Activated CD4-positive, alpha-beta T cell treated with anti-CD3 and anti-CD28 coated beads, Interleukin-2, amount 10 ng/mL, durations not matched to agents 7 days and 5 days (primary cell): ENCODE measurements at places on chromosomes 11 and 22.
A peak's percentile ranks its signal among the peaks of the same experiment; 100 is the strongest.

GRCh38 chr11:2777386-2777785 lies 77.6 kb upstream of the KCNQ1OT1 start:
- DNase-seq = peak; percentile 2

DNA sequence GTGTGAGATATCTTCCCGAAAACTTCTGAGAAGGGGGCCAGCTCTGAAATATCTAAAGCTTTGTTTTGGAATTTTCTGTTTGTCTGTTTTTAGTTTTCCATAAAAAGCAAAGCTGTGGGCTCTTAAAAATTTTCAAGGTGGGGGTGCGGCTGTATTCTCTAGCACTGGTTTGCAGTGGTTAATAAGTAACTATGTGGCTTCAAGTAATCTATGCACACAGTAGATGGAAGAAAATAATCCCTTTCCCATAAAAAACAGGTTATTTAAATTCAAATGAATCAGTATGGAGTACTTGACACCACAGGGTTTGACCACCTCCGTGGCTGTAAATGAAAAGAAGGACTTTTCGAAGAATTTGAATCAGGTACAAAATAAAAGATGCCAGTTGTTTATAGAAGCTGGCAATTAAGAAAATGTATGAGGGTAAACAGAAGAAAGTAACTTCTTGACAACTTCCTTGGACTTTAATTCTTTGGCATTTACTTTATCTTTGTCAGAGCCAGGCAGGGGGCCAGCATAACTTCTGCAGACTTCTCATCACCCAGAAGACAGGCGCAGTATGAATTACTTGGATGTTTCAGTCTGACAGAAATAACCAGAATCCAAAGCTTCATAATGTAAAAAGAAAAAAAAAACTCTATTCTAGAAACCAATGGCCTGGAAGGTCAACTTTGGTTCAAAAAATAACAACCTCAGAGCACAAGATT lies 981.0 kb downstream of the DLG2 start:
- DNase-seq = no peak

GRCh38 chr11:37849706-37850105 lies 1251.7 kb upstream of the RAG2 start:
- DNase-seq = no peak

DNA sequence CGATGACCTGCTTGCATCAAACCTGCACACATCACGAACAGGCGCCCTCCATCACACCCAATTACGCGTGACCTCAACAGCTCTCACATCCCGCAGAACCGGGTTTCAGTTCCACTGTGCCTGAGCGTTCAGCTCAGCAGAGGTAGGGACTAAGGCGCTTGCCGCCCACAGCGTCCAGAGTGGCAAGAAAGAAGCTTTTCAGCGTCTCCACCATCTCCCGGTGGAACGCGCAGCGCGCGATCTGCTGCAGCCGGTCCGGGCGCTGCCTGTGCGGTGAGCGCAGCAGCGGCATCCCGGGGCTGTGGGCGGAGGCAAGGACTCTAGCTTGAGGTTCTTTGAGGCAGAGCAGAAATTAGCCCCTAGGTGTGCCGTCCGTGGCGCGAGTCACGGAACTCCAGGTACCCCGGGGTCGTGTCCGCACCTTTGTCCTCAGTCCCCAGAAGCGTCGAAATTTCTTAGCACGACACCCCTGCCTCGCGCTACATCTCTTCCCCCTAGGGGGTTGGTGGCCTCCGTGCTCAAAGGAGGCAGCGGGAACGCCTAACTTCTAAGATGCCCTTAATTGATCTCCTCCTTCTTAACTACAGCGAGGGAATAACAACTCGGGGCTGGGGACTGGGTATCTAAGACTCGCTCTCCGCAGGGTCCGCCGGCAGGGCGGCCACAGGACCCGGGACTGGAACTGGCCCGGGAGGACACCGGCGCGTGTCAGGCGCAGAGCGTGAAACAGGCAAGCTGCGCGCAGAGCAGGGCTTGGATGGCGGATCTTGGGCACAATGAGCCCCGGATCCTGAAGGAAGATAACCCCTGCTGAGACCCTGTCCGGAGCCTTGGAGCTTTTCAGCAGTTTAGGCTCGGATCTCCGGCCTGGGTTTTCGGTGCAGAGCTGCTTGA lies 1.7 kb upstream of the CALCA start:
- DNase-seq = peak; percentile 22

DNA sequence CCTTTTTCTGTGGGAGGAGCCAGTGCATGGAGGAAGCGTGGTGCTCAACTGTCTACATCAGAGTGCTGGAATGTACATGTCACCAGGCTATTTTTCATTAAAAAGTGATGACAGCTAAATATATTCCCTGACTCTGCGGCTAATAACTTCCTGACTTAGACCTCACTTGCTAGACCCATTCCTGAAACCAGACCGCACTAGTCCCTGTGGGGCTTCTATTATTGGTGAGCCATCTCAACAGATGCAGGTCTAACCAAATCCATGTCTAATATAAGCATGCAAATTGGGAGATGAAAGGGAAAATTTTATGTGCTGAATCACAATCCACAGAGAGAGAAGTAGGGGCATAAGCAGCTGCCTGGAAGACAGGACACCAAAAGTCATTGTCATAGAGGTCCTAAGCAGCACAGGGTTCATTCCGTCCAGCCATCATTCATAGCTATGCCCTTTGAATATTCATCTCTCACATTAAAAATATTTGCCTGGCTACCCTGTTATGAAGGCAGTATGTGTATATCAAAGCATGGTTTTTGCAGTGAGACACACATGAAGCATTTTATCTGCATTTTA lies 110.9 kb upstream of the BLID start:
- no peak for DNase-seq

DNA sequence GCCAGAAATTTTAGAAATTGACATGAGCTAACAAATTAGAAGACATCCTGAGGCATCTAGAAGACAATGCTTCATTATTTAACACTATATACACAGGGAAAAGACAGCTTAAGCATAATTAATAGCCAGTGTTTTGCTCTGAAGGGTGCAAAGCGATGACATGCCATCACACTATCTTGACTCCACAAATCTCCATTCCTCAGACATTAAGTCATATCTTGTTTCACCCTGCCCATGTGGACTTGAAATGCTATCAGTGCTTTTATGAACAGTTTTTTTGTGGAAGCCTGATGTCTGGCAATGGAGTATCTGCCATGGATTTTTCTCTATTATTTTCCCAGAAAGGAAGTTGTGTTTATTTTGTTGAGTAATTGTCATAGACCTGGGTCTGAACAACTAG lies 2.3 kb downstream of the CARD18 start:
- no peak for DNase-seq

DNA sequence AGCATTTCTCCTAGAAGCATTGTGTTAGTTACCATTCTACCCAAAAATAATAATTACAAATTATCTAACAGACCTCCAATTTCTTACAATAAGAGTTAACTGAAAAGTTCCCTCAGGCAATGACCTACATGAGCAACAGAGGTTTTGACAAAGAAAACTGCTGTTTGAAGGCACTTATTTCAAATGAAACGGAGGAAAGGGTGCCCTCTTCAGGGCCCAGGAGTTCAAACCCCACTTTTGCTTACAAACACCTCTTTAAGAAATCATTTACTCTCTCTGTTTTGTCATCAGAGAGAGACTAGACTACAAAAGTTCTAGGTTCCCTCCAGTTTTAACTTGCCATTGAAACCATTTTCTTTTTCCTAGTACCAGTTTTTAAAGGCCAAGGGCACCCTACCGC lies 56.7 kb downstream of the AMBRA1 start:
- no peak for DNase-seq

GRCh38 chr22:22168190-22168940 lies 76.2 kb upstream of the VPREB1 start:
- no peak for DNase-seq

- DNase-seq = no peak
Measured at GRCh38 chr22:45481661-45482060, 21.0 kb upstream of the FBLN1 start.

- no peak for DNase-seq
Measured at GRCh38 chr22:39452740-39453040, 4.1 kb upstream of the MGAT3 start.

DNA sequence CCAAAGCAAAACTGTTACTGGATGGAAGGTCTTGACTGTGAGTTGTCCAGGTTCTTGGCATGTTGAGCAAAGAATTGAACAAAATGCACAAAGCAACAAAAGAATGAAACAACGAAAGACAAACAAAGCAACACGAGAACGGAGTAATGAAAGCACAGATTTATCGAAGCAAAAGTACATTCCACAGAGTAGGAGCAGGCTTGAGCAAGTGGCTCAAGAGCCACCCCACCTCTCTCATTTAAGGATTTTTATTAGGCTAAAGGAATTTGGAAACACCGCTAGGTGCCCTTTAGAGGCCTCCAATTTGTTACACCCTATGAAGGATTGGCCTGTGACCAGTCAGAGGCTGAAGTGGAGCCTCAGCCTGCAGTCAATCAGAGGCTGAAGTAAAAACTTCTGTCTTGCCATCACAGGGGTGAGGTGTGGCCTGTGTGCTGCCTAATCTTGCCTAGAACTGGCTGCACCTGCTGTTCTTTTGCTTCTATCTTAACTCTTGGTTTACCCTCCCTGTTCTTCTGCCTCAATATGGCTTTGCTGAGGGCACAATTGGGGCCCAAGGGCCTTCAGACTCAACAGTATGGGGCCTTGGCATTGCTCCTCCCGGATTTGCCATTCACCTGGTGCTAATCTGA lies 59.4 kb upstream of the FTH1 start:
- no peak for DNase-seq

DNA sequence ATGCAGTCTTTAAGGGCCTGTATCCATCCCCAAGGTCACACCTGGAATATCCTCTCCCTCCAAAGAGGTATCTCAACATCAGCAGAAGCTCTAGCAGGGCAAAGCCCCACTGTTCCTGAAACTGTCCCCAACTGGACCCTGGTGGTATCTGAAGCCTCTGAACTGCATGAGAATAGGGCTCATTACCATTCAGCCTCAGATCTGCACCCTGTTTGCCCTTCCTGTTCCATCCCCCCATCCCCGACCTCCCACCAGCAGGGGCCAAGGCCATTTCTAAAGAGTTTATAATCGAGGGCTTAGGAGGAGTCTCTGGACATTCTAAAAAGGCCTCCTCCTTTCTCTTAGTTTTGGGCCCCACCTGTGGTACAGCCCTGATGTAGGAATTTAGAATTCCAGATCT lies 74.0 kb upstream of the THY1 start:
- no peak for DNase-seq

DNA sequence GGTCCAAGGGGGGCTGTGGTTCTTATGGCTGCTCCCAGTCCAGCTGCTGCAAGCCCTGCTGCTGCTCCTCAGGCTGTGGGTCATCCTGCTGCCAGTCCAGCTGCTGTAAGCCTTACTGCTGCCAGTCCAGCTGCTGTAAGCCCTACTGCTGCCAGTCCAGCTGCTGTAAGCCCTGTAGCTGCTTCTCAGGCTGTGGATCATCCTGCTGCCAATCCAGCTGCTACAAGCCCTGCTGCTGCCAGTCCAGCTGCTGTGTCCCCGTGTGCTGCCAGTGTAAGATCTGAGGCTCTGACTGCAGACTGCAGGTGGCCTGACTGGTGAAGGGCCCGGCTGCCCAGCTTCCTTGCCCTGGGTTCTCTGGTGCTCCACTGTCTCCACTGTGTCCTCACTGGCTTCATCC lies 696 bp downstream of the KRTAP5-5 start:
- DNase-seq = no peak

- DNase-seq = peak; percentile 21
Measured at GRCh38 chr11:46120346-46121300, 631 bp downstream of the PHF21A start.

GRCh38 chr11:130478204-130478701 lies 29.8 kb downstream of the ADAMTS15 start:
- DNase-seq = no peak

DNA sequence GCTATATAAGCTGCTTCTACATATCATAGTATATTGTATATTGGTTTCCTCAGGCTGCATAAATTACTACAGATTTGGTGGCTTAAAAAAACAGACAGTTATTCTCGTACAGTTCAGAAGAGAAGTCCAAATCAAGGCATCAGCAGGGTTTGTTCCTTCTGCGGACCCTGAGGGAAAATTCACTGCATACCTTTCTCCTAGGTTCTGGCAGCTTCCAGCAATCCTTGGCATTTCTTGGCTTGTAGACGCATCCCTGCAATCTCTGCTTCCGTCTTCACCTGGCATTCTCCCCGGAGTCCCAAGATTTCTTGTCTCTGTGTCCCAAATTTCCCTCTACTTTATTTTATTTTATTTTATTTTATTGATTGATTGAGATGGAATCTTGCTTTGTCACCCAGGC lies 142.8 kb downstream of the COMMD9 start:
- DNase-seq = no peak

GRCh38 chr11:13317293-13318080 lies 39.9 kb downstream of the BMAL1 start:
- DNase-seq = no peak

DNA sequence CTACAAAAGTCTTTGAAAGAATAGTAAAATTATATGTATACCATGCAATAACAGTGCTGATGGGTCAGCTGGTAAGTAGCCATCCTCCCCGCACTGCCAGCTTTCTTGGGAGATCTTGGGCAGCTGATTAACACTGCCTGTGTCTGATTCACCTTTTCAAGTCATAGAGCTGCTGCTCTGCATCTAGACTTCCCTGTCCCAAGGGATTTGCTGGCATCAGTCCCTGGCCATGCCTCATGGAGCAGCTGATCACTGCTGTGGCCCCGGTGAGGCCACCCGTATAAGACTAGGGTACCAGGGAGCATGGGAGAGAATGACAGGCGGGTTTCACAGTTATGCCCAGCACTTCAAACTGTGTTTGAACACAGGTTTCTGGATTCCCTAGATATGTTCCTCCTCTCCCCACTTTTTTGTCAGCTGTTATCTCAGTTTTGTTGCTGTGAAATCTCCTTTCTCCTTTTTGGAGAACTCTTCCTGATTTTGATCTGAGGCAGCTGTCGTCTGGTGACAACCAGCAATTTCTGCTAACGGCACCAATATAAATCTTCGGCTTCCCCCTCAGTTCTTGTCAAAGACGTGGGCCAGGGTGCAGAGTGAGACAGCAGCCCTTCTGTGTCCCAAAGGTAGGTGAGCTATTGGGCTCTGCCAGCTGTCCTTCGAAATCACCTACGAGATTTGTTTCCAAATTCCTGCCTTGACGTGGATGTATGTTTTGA lies 438.9 kb downstream of the NTM start:
- no peak for DNase-seq

GRCh38 chr11:63639199-63639832 lies 25.1 kb upstream of the PLAAT3 start:
- DNase-seq = no peak

GRCh38 chr11:1570896-1571759 lies 943 bp downstream of the DUSP8 start:
- no peak for DNase-seq

DNA sequence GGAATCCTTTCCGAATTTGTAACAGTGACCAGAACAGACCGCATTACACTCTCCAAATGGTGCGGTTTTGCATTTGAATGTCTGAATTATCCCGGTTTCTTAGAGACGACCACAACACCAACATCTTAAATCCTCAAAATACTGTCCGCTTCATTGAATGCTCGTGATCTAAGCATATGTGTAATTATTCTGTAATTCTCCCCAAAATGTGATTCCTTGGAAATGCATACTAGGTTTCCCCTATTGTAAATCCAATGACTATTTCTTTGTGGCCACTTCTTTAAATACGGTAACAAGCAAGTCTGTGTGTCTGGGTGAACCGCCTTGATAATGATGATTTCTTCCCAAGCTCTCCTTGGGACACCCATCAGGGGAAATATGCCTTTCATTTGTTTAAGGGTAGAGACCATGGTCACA lies 87.3 kb upstream of the DBX1 start:
- no peak for DNase-seq
